T-cell (primary cell): ENCODE measurements at places on chromosomes 3 and 15.
A peak's percentile ranks its signal among the peaks of the same experiment; 100 is the strongest.

DNA sequence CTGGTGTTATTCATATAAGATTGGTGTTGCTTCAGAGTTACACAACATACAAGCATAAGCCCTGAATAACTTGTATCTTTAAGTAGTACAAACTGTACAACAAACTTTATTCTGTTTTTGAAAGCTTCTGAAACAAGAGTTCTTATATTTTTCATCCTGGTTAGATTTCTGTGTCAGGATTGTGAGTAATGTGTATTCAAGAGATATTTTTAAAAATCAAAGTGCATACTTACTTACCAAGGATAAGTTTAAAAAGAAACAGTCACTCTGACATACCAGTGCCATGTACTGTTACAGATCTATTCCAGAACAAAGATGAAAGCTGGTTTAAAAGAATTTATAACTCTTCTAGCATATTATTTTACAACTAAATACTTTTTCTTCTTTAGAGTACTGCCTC is 755.1 kb downstream of the ZPLD1 start:
- no peaks in the 10 kb centered on the region for H3K27me3 ChIP-seq
- no peaks in the 10 kb centered on the region for H3K4me1 ChIP-seq
- no peaks in the 10 kb centered on the region for H3K36me3 ChIP-seq
- H3K4me3 ChIP-seq: no peak overlapping the region
- no peak overlapping the region for H3K27ac ChIP-seq

- H3K27me3 ChIP-seq: no peaks in the 10 kb centered on the region
- H3K4me3 ChIP-seq: no peak overlapping the region
- peaks cover 8% of the 10 kb centered on the region for H3K4me1 ChIP-seq
- no peaks in the 10 kb centered on the region for H3K36me3 ChIP-seq
- no peak overlapping the region for H3K27ac ChIP-seq
- no peak for DNase-seq
Measured at GRCh38 chr3:107068980-107069379, 308.3 kb upstream of the CCDC54 start.

- no peaks in the 10 kb centered on the region for H3K4me1 ChIP-seq
- H3K4me3 ChIP-seq: no peak overlapping the region
- peaks cover 21% of the 10 kb centered on the region for H3K27me3 ChIP-seq
- H3K27ac ChIP-seq: no peak overlapping the region
- no peaks in the 10 kb centered on the region for H3K36me3 ChIP-seq
- no peak for DNase-seq
Measured at GRCh38 chr3:128442070-128442469, 24.6 kb downstream of the DNAJB8 start.

- no peak overlapping the region for H3K27ac ChIP-seq
- H3K36me3 ChIP-seq: no peaks in the 10 kb centered on the region
- H3K4me3 ChIP-seq: no peak overlapping the region
- peaks cover 3% of the 10 kb centered on the region for H3K27me3 ChIP-seq
- DNase-seq: no peak
Measured at GRCh38 chr15:90822204-90822955, 46.0 kb upstream of the FURIN start.

DNA sequence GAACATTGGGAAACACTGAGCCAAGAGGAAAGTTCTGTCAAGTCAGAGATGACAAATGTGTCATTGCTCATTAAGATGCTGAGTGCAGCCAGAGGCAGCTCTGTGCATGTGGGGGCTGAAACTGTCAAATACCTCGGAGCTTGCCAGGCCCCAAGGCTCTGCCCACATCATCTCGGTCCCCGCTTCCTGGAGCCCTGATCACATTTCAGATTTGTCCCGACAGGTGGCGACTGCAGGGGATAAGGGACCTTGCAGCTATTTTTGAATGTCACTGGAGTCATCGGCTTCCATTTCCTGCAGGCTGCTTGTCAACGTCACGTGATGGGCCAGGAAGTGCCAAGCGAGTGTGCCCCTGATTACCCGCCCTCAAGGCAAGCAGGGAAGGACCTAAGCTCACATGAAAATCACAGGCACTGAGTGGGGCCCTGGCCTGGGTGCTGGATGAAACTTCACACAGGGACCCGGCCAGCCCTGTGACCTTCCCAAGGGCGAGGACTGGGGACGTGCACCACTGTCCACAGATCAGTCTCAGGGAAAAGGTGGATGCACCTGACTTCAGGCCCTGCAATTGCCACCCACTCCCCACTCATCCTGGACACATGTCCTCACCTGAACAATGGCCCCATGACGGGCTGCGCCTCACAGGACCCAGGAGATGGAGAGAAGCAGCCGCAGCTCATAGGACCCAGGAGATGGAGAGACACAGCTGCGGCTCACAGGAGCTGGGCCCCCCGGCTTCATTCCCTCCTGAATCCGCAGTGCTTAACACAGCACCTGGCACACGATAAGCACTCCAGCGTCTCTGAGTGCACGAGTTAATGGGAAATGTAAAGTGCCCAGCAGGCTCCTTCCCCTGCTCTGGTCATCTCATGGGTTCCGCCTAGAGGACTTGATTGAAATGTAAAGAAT is 73.4 kb downstream of the NUP210 start:
- peaks cover 11% of the 10 kb centered on the region for H3K36me3 ChIP-seq
- peak overlapping the region; percentile 33 for H3K27ac ChIP-seq
- no peak overlapping the region for H3K4me3 ChIP-seq

GRCh38 chr15:59998305-59998949 is 5.7 kb upstream of the FOXB1 start:
- H3K36me3 ChIP-seq: no peaks in the 10 kb centered on the region
- H3K27me3 ChIP-seq: peaks cover 52% of the 10 kb centered on the region
- H3K4me3 ChIP-seq: no peak overlapping the region
- DNase-seq: no peak

GRCh38 chr15:75671730-75672602 is 24.3 kb downstream of the SNX33 start:
- no peaks in the 10 kb centered on the region for H3K4me1 ChIP-seq
- no peak overlapping the region for H3K4me3 ChIP-seq
- H3K36me3 ChIP-seq: no peaks in the 10 kb centered on the region
- no peak for DNase-seq
